ENCODE measurements at places on chromosomes 4 and X.

DNA sequence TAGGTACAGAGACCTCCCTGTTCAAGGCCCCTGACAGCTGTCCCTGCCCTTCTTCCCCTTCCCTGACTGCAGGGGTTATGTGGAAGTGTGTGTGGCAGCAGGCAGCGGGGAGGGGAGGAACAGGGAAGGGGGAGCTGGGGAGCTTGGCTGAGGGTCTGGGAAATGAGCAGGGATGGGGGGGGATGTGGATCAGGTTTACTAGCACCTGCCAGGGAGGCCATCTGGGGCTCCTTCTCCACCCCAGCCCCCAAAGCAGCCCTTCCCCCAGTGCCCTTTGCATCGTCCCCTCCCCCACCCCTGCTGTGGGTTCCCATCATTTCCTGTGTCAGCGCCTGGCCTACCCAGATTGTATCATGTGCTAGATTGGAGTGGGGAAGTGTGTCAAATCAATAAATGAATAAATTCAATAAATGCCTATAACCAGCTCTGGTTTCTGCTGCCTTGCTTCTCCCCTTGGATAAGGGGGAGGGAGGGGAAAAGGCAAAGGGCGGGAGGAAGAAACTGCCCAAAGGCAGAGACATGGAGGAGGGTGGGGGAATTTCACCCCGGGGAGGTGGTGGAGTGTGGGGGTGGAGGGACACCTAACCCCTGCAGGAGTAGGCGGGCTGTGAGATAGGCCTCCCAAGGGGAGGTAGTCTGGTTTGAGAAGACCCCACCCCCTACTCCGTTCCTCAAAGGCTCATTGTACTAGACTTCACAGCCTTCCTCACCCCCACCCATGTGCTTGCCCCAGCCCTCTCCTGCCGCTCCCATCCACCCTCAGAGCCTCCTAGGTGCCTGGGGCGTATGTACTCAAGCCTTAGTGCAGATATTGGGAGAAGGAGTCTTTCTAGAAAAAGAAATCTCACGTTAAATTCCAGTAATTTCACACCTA, 3.2 kb downstream of the CXorf65 start:
- DNase-seq, result no peak

DNA sequence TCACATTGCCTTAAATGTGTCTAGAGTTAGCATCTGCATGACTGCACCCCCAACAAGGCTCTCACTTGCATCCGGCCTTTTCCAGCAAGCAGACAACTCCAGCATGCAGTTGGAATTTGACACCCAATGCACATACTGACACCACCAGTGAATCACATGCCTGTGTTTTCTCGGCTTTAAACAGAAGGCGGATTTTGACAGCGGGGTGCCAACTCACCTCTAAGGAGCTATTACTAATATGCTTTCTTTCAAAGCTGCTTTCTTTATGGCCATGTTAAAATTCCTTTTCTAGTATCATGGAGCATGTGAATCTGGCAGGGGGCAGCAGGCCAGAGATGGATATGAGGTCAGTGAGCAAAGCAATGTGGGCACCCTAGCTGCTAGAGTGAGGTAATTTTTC, 78.0 kb upstream of the CLNK start:
- DNase-seq, result no peak

DNA sequence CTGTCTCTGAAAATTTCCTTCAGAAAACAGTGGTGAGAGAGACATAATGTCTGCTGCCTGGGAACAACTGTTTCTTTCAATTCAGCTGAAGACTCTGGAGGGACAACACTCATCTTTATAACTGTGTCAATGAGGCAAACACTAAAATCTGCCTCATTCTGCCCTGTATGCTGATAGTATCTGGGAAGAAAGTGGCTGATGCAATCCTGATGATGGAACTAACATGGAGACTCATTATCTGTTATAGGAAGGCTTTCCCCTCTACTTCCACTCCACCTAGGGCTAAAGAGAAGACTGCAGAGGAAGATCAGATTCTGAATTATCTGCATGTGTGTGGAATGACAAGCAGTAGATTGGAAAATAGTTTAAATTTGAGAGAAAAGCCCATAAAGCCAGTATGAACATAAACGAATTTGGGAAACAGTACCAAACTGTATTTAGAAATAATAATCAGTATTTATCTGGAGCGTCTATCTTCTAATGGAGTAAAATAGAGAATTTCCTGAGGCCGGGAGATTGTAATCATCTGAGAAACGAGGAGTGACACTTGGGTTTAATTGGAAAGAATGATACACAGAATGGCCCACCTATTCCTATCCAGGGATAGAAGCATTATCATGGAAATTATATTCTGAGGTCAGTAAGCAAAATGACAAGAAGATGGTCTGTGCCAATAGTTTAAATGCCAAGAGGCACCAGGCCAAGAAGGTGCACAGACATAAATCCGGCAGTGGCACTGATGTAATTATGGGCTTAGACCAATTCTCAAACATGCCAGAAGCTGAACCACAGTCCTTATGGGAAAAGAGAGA, 85.4 kb downstream of the SHISA3 start:
- DNase-seq, result no peak

GRCh38 chr4:22356987-22357596, 158.8 kb downstream of the ADGRA3 start:
- DNase-seq, result no peak

DNA sequence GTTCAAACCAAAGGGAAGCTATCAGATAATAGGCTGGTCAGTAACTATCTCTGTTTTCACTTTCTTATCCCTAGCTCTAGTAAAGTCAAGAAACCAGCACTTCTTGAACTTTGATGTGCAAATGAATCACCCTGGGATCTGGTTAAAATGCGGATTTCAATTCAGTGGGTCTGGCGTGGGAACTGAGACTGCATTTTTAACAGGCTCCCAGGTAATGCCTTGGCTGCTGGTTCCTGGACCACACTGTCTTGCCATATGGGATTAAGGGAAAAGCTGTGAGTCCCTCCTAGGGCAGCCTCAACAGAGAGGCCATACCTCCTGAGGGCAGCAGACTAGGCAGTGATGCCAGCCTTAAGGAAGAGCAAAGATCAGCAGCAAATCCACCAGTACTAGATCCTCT, 1.7 kb downstream of the RNF175 start:
- no peak for DNase-seq

- no peak for DNase-seq
Measured at GRCh38 chrX:78979789-78980464, 34.7 kb downstream of the P2RY10 start.

- DNase-seq, result no peak
Measured at GRCh38 chr4:168892475-168892874, 117.6 kb downstream of the CBR4 start.

GRCh38 chr4:177441061-177441802, 1.0 kb downstream of the AGA start:
- no peak for DNase-seq

DNA sequence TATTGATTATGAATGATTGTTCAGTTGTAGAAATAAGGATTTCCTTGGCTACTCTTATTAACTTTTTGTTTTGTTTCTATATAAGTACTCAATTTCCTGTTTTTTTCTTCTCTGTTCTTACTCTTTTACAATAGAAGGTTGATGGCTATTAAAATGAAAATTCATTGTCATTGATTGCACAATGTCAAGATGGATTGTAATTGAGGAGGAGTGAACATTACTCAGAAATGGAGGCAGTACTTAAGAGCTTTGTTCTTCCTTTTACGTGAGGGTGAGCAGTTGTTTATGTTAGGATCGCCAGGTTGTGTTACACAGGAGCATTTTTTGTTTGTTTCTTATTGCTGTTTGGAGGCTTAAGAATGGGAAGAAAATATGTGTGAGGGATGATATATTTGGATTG, 2062.4 kb downstream of the ARAP2 start:
- no peak for DNase-seq

- no peak for DNase-seq
Measured at GRCh38 chrX:43892336-43892870, 10.2 kb upstream of the MAOB start.

GRCh38 chrX:67328476-67328875, 215.3 kb upstream of the AR start:
- DNase-seq, result no peak

GRCh38 chrX:140091125-140091886, 126.0 kb upstream of the CXorf66 start:
- no peak for DNase-seq

- no peak for DNase-seq
Measured at GRCh38 chr4:89788206-89789072, 48.5 kb downstream of the SNCA start.

DNA sequence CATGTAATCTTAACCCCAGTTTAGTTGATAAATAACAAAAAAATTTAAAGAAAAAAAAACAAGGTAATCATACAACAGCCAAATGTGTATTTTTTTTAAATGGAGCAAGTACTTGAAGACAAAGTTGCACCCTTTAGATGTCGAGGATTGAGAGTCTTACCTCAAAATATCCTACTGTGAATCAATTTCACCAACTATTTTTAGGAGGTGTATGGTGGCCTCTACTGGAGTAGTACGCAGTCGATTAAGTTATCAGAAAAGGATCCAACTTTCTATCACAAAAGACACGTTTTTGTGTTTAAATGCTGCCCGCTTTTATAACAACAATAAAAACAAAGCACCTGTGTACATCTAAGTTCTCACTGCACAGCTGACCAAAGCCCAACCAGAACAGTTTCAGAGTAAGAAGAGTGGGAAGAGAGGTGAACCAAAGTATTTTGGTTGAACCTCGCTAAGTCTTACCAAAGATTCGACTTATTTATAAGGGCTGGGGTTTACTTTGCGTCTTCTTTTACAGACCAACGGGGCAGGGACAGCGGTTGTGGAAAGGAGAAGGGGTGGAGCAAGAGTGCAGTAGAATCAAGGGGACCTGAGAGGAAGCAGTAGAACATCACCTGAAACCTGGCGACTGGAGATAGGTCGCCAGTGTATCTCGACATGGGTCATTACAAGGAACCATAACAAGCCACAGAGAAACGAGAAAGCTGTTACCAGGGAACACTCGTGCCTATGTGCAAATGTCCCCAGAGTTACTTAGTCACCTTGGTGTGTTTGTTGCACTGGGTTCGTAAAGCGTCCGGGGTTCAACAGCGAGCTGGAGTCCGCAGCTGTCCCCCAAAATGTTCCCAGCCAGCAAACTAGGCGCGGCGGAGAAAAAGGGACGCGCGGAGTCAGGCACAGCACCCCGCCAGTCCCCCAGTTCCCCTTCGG, 1.1 kb downstream of the RPS6KA6 start:
- DNase-seq, result no peak

DNA sequence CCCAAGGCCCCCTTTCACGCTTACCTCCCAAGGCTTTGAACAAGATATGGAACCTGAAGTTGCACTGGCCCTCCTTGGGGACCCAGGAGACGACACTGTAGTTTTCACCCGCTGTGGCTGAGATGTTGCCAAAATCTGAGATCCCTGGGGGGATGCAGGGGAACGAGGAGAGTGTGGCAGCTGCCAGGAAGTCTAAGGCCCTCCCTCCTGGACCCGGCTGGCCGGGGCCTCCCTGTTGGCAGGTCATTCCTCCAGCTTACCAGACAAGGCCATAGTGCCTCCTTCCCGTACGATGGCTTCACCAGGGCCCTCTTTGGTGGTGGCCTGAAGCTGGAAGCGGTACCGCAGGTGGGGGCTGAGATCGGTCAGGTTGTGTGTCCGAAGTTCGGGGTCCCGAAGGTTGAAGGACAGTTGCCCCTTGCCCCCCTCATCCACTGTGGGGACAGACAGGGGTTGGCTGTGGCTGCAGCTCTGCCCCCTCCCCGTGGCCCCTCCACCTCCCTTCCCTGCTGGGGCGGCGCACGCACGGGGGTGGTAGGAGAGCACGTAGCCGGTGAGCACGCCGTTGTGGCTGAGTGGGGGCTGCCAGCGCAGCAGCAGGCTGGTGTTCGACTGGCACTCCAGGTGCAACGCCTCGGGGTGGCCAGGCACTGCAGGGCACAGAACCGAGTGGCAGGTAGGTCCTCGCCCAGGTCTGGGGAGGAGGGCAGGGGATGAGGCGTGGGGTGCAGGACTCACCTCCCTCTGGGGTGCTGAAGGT, 21.2 kb downstream of the L1CAM start:
- DNase-seq, result no peak

DNA sequence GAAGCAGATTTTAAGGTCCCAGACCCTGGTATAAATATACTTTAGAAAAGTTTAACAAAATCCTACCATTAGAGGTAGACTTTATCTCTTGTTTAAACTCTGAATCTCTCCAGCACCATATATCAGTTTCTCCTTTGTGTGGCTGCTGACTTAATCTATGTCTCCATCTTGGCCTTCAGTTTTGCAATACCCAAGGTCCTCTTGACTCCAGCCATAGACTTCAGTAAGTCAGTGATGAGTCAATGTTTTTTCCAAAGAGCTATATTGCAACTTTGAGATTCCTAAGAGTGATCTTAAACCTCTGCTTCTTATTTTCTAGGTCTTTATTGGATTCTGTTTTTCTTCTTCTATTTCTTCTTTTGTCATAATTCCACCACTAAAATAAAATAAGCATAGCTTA, 50.8 kb upstream of the ADGRL3 start:
- DNase-seq, result no peak
